Stimulated activated CD4-positive, alpha-beta T cell treated with anti-CD3 and anti-CD28 coated beads, Interleukin-1b, Interleukin-23, amount 100 ng/mL, for 1 hour (primary cell): ENCODE measurements at places on chromosomes 13 and 19.

DNA sequence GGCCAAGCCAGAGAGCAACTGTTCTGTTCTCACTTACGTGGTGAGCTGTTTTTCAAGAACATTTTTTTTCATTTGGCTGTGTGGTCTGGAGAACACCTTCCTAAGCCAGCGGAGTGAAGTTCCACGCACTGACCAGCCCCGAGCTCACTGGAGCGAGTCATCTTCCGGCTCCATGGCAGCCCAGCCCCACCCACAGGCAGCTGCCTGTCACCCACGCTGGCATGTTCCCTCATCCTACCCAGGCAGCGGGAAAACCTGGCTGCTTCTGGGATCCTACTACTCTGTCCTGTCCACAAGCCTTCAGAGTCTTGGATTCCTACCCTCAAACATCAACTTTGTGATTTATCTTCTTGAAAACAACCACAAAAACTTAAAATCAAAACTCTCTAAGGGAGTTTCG, 76.2 kb downstream of the GGACT start:
- no peak for DNase-seq

DNA sequence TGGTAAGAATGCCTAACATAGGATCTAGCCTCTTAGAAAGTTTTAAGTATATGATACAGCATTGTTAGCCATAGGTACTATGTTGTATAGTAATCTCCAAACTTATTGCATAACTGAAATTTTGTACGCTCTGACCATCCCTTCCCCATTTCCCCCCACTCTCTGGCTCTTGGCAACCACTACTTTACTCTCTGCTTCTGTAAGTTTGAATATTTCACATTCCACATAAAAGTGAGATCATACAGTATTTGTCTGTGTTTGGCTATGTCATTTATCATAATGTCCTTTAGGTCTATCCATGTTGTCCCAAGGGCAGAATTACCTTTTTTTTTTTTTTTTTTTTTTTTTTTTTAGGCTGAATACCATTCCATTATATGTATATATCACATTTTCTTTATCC, 396.9 kb downstream of the DLEU7 start:
- no peak for DNase-seq

DNA sequence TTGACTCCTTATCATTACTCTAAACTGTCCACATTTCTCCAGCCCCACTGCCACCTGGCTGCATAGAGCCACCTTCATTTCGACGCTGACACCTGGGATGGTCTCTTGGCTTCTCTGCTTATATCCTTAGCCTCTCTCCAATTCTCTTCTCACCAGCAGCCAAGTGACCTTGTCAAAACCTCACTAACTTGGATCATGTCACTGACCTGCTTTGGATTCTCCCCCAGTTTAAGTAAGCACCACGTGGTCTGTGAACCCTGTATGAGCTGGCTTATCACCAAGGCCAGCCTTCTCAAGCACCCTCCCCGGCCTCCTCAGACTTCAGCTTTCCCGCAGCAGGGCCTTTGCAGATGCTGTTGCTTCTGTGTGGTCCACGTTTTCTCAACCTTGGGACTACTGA, 12.3 kb upstream of the GGACT start:
- DNase-seq, result no peak

- no peak for DNase-seq
Measured at GRCh38 chr13:19860884-19861655, 2.4 kb downstream of the ZMYM5 start.

GRCh38 chr13:30593001-30593400, 24.7 kb upstream of the USPL1 start:
- DNase-seq, result no peak

GRCh38 chr13:83352391-83352790, 529.9 kb downstream of the SLITRK1 start:
- DNase-seq, result no peak

DNA sequence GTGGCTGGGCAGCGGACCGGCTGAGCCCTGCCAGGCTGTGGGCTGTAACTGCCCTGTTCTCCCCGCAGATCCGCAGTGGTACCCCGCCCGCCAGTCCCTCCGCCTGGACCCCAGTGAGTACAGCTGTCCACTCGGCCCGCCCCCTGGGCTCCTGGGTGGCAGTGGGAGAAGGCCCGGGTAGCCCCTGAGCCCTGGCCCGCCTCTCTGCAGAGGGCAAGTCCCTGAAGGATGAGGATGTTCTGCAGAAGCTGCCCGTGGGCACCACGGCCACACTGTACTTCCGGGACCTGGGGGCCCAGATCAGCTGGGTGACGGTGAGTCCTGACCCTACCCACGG, 8.3 kb downstream of the NDUFB7 start:
- no peak for DNase-seq

GRCh38 chr13:109979228-109979627, 192.8 kb upstream of the IRS2 start:
- no peak for DNase-seq

DNA sequence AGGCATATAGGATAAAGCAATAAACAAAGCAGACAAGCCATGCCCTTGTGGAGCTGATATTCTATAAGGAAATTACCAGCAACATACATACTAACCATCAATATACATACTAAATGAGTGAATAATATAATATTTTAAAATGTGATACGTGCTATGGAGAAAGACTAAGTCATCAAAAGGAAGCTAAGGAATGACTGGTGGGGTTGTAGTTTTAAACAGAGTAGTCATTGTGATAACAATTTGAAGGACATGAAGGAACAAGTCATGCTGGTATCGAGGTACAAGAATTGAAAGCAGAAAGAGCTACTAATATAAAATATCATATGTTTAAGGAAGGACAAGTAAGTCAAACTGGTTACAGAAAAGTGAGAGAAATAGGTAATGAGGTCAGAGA, 894.9 kb upstream of the PCDH9 start:
- no peak for DNase-seq

- DNase-seq, result no peak
Measured at GRCh38 chr13:72508392-72508791, 219.0 kb downstream of the MZT1 start.

- DNase-seq, result peak; percentile 24
Measured at GRCh38 chr19:46821512-46822409, 28.9 kb downstream of the AP2S1 start.

GRCh38 chr13:42946927-42947326, 45.1 kb downstream of the EPSTI1 start:
- no peak for DNase-seq

DNA sequence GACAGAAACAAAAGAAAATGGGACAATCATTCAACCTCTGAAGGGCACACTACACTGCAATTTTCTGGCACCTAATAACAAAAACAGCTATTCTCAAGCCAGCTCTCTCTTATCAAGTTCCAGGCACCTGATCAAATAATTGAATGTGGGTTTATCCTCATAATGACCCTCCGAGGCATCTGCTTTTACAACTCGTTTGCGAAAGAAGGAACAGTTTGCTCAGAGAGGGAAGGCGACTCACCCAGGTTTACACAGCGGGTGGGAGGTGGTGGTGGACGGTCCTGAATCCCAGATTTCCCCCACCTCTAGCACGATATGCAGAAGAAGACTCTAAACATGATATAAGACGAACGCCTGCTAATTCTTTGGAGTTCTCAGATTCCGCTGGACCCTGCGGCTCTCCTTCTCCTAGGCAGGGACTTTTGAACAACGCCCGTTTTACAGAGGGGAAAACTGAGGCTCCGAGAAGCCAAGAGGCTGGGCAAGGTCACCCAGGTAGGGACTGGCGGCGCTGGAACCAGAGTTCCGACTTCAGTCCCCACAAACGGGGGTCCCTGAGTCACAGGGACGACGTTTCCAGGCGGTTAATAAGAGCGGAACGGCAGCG, 641 bp downstream of the SGTA start:
- DNase-seq, result no peak

DNA sequence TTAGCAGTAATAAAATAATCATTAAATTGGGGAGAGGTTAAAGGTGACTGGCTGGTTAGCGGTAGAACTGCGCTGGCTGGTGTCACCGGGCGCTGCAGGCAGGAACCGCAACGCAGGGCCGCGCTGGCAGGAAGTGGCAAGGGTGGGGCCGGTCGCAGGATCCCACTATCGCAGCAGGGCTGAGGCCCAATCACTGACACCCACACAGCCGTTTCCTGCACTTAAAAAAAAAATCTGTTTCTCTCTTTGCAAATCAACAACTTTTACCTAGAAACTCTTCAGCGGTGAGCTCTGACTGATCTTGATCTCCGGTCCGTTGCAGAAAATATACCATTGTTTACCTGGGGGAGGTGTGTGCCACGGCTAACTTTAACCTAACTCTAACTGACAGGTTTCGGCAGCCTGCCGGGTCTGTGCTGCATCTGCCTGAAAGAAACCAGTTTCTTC, 46.9 kb downstream of the KLF2 start:
- peak; percentile 81 for DNase-seq

DNA sequence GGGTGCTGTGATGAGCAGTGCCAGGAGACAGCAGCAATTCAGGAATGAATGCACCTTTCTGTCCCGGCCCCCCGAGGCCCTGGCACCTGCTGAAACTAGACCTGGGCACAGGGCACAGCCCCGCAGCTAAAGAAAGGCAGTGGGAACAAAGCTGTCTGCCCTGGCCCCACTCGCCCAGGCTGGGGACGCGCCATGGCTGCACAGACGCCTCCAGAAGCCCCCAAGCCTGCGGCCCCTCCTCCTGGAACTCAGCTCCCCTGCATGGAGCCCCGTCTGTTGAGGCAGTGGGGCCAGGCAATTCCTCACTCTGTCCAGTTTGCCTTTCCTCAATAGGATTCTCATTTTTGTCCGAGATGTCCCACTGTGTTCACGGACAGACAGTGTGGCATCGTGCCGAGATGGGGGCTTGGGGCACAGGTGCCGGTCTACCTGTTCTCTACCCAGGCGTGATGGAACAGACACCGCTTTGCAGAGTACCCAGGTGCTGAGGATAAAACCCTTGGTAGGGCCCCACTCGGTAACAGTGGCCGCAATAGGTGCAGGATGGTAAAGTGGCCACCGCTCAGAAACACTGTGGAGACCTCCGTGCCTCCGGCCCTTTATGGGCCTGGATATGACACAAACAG, 146.5 kb upstream of the SOX1 start:
- DNase-seq, result no peak

DNA sequence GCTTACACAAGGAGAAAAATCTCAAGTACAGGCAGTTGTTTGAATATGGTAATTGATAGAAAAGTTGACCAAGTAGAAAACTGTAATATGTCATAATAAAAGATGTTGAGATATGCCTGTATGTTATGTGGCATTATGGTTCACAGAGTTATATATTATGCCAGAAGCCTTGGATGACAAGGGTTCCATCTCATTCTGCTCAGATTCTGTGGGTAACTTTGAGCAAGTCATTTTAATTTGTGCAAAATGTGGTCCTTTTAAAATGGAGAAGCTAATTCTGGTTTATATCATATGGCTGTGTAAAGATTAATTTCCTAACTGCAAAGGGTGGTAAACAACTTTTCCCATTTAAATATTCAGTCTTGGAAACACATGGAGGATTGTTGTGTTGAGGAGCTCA, 180.9 kb downstream of the GPC6 start:
- DNase-seq, result no peak

GRCh38 chr19:13960863-13961784, 8.8 kb downstream of the DCAF15 start:
- DNase-seq, result no peak

- DNase-seq, result peak; percentile 86
Measured at GRCh38 chr19:40609561-40610395, 8.6 kb downstream of the LTBP4 start.

GRCh38 chr13:79427883-79428282, 21.8 kb upstream of the RBM26 start:
- no peak for DNase-seq

- no peak for DNase-seq
Measured at GRCh38 chr19:5038631-5039271, 69.8 kb downstream of the KDM4B start.

DNA sequence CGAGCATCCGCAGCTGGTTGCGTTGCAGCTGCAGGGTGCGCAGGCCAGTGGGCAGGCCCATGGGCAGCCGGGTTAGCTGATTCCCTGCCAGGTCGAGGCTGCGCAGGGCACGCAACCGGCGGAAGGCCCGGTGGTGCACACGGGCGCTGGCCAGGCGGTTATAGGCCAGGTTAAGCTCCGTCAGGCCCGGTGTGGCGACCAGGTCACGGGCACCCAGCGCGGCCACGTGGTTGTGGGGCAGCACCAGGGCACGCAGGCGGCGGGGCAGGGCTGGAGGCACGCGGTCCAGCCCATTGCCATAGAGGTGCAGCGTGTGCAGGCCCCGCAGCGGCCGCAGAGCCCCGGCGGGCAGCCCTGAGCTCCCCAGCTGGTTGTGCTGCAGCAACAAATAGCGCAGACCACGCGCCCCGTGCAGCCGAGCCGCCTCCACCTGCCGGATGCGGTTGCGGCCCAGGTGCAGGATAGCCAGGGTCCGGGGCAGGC, 5.3 kb downstream of the PODNL1 start:
- no peak for DNase-seq

- DNase-seq, result no peak
Measured at GRCh38 chr19:31337008-31337914, 12.0 kb downstream of the TSHZ3 start.

DNA sequence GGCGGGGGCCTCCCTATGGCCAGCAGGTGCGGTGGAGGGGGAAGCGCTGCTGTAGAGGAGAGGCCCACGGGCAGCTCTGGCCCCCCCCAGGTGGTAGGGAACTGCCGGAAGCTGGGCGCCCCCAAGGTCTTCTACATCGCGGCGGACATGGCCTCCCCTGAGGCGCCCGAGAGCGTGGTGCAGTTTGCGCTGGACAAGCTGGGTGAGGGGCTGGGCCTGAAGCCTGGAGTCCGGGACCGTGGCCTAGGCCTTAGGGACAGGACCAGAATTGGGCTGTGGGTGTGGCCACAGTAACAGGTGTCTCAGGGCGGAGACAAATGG, 3.8 kb upstream of the RPL36 start:
- DNase-seq, result no peak

DNA sequence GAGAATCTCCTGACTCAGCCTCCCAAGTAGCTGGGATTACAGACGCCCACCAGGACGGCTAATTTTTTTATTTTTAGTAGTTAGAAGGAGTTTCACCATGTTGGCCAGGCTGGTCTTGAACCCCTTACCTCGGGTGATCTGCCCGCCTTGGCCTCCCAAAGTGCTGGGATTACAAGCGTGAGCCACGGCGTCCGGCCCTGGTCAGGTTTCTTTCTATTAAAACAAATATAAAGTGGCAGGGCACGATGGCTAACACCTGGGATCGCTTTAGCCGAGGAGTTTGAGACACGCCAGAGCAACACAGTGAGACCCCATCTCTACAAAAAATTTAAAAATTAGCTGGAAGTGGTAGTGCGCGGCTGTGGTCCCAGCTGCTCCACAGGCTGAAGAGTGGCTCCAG, 1.5 kb upstream of the MED25 start:
- DNase-seq, result no peak

GRCh38 chr19:4258181-4258580, 11.3 kb downstream of the YJU2 start:
- no peak for DNase-seq

GRCh38 chr13:75432045-75432444, 49.9 kb downstream of the TBC1D4 start:
- no peak for DNase-seq

DNA sequence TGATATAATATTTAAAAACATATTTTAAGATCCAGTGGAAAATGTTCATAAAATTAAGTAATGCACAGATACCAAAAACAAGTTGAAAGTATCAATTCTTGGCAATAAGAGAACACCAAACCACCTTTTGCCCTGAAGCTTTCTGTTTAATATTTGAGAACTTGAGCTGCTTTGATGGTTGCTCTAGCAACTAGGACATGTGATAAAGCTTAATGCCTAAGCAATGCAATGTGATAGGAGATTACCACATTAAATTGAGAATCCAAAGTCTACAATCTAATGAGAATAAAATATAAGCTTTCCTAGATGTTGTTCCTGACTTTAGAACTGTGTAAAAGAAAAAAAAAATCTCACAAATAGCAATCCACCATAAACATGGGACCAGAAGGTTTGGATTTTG, 1367.5 kb upstream of the PCDH9 start:
- DNase-seq, result no peak
